ENCODE measurements at places on chromosomes 7 and 10. TPM values are rescaled to one million over a fixed set of nuclear protein-coding genes. Genes with fewer than 3 reads are reported as not detected.

The TBX20 gene
- not detected for polyA plus RNA-seq

The IL6 gene
- polyA plus RNA-seq = not detected

The PAPSS2 gene
- polyA plus RNA-seq = 1.5 TPM

The PPP3CB gene
- 15.4 TPM for polyA plus RNA-seq

The BICC1 gene
- polyA plus RNA-seq = not detected

The TMEM236 gene
- polyA plus RNA-seq = not detected

The ASB10 gene
- not detected for polyA plus RNA-seq

The GPR26 gene
- not detected for polyA plus RNA-seq

Measured in GM12878 (cell line).